ENCODE measurements at places on chromosomes 4 and X.

GRCh38 chr4:177177541-177178081, 132.1 kb upstream of the NEIL3 start:
- DNase-seq: no peak

GRCh38 chrX:100368167-100368566, 41.9 kb downstream of the PCDH19 start:
- DNase-seq: no peak

- no peak for DNase-seq
These were observed 152.9 kb downstream of the RTL3 start for GRCh38 chrX:78506248-78506647.

GRCh38 chrX:20637351-20637750, 370.6 kb upstream of the RPS6KA3 start:
- DNase-seq: no peak

DNA sequence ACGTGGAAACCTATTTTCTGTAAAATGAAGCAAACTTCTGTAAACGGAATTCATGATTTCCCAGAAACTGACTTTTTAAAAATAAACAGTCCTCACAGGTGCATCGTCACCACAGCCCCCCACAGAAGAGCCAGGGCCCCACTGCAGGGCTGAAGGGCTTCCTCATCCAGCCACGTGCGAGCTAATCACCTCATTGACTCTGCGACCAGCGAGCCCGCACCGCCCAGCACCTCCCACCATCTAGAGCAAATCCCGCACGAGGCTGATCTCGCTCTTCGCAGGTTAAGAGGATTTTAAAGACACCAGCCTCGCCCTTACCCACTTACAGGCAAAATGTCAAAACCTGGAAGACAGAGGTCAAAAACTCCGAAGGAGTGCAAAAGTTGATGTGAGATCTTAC, 14.8 kb downstream of the PPP2R3B start:
- DNase-seq: no peak

- no peak for DNase-seq
These were observed 10.1 kb downstream of the SH3D19 start for GRCh38 chr4:151315212-151315886.

- no peak for DNase-seq
These were observed 16.3 kb upstream of the ZNF41 start for GRCh38 chrX:47499293-47499692.

DNA sequence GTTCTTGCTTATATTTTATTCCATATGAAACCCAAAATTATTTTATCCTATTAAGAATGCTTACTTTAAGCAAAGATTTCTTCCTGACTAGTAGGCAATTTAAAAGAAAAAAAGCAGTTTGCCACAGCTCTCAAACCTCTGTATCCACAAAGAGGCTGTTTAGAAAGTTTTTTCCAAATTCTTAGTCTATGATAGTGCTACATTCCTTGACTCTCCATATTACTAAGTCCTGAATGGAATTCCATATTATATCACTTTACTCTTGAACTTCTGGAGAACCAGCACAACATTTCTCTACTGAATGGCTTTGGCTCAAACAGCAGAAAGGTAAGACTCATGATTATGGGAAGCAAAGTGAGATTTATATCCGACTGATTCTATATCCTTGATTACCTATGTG, 8.3 kb downstream of the SLC10A6 start:
- DNase-seq: no peak

- DNase-seq: no peak
These were observed 41.0 kb downstream of the TFDP3 start for GRCh38 chrX:133177202-133177601.

DNA sequence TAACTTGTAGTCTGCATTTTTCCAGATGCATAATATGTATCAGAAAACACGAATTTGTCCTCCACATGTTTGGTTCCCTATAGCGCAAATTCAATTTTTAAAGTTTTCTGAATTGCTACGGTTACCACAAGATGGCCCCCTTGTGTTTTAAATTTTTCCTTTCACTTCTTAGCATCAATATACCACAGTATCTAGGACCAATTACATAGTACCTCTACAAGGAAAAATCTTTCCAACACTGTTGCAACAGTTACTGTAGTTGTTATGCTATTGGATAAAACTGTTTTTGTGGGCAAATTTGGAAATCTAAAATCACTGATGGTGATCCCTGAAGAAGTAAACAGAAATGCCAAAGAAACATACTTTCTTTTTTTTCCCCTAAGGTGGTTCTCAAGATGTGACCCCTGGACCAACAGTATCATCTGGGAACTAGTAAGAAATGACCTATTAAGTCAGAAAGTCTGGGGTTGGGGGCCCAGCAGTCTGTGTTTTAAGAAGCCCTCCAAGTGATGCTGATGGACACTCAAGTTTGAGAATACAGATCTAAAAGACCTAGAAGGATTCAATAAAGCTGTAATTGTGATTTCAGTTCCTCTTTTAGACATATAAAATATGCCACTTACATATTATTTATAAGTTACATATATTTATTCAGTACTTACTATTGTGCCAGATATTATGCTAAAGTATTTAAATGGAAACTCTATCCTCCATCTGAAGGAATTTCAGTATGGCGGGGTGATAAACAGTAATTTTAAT, 3.1 kb downstream of the ZGRF1 start:
- no peak for DNase-seq

DNA sequence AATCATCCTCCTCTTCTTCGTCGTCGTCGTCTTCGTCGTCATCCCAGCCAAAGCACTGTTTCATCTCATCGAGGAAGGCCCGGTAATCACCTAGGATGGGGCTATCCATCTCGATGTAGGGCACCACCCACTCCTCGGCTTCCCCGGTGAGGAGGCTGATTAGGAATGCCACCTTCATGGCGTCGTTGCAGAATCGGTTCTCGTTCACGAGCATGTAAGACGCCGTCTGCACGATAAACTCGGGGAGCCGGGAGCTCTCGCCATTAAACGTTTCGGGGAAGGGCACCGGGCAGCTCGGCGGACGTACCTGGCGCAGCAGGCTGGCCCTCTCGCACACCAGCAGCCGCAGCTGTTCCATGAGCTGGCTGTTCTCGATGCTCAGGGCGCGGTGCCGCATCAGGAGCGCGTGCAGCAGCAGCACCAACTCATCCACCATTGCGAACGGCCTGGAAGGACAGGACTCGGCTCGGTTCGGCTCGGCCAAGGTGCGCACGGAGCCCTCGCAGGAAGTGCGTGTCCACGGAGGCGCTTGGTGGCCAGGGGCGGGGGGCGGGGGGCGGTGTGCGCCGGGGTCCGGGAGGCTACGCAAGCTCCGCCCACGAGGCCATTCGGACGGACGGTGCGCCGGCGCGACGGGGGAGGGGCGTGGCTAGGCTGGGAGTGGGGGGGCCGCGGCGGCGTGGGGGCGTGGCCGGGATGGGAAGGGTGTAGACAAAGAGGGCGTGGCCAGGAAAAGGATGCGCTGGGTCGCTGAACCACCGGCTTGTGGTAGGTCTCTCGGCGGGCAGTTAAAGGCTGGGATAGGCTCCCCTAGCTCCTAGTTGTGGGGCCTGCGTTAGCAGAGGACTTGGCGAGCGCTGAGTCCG, at the start of gene LDOC1:
Gene LDOC1 (minus strand): TSS at position 544 of the 866 bp plus-strand sequence. CDS start 108 bp downstream, at position 436.
- DNase-seq: peak; percentile 92

- no peak for DNase-seq
These were observed 40.4 kb downstream of the RELL1 start for GRCh38 chr4:37645736-37646135.

- DNase-seq: no peak
These were observed 23.5 kb upstream of the NFKB1 start for GRCh38 chr4:102477657-102478056.

DNA sequence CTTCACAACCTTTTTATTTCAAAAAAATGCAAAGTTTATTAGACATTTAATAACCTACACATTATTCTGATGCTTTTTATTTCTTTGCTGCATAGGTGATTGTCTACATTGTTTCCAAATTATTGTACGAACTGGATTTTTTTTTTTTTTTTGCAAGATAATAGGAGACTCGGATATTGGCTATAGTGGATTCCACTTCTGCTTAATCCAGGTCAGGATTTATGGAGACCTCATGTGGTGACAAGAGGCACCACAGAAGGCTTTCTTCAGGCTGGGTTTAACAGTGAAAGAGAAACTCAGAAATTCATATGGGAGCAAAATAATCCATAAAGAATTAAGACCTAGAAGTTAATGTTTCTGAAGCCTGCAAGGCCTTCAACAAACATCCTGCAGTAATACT, 2.4 kb upstream of the SLIT2 start:
- DNase-seq: no peak

GRCh38 chrX:13571136-13571535, 1.7 kb downstream of the EGFL6 start:
- no peak for DNase-seq

DNA sequence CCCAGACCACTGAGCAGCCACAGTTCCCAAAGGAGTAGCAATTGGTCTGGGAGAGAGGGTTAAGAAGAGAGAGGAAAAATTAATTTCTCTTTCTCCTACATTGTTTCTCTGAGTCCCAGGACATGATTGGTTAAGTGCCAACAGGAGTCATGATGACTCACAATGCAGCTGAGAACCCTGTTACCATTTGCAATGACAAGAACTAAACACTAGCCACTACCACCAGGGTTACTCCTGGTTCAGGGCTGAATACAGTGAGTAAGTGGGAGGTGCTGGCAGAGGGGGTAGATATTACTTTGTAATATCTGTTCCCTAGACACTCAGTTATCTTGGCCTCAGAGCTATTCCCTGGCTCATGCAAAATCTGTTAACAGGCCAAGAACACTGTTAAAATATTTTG, 18.0 kb downstream of the ETDC start:
- no peak for DNase-seq

DNA sequence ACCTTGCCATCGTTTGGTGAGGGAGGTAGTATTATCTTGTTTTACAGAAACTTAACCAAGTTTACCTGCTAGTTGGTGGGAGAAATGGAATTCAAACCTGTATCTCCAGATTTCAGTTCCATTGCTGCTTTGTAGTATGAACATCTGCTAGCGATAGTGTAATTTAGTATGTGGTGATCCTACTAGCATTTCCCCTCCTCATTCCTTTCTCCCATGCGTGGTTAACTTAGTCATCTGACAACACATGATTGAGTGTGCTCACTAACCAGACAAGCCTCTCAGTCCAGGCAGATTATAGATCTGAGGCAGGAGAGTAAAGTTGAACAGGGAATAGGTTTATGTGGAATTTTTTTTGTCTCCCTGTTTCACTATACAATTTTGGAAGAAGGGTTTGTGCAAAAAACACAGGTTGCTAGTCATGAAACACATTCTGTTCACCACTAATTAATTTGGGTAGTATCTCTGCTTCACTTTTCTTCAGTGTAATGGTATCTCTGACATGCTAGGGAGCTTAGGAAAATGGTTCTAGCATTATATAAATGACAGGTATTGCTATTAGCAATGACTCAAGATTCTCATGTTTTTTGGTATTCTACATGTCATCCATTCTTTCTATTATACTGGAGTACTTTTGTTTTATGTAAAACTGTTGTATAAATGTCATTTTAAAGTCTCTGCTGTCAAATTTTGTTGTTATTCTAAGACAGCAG, 21.7 kb downstream of the RBPJ start:
- no peak for DNase-seq

GRCh38 chr4:27360790-27361267, 500.2 kb downstream of the STIM2 start:
- DNase-seq: no peak

DNA sequence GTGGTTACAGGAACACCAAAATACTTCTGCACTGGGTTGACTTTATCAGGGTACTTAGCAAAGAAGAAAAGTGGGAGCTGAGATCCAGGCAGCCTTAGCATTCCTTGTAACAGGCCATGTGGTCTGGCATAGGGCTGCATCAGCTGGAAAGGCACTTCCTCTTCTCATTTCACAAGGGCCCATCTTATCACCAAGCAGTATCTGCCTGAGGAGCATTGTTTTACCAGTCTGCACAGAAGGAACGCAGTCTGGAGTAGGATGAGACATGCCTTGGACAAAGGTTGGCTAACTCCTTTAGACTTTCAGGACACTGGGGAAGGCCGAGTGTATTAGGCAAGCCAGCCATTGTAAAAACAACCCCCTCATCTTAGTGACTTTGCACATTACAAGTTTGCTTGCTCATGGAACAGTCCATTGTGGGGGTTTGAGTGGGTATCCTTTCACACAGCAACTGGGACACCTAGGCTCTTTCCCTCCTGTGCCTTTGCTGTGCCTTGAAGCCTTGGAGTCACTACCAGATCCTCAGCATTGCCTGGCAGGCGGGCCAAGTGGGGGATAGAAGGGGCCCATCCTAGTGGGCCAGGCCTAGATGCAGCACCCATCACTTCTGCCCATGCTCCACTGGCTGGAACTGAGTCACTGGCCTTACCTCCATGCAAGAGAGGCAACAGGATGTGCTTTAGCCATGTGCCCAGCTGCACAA, 4.6 kb downstream of the SUV39H1 start:
- DNase-seq: no peak

GRCh38 chrX:16827225-16827624, 41.0 kb downstream of the TXLNG start:
- no peak for DNase-seq

DNA sequence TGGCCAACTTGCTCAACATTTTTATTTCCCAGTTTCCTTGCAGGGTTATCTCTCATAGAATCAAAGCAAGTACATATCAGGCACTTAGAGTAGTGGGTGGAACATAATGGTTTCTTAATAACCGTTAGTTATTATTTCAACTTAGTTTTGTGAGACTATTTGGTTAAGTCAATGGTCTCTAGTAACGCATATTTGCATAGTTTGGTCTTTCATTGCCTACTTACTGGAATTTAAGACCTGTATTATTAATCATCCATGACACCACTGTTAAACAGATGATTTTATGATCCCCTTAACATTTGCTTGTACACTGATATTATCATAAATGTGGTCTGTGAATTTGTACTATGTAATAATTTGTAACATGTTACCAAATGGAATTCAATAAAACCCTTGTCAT, 70.9 kb upstream of the SMIM31 start:
- DNase-seq: no peak

GRCh38 chrX:68839771-68840170, 10.9 kb downstream of the EFNB1 start:
- DNase-seq: peak; percentile 51

- DNase-seq: no peak
These were observed 509.6 kb upstream of the CT83 start for GRCh38 chrX:116972362-116972761.

- DNase-seq: no peak
These were observed 38.6 kb upstream of the TMEM33 start for GRCh38 chr4:41896648-41897047.

DNA sequence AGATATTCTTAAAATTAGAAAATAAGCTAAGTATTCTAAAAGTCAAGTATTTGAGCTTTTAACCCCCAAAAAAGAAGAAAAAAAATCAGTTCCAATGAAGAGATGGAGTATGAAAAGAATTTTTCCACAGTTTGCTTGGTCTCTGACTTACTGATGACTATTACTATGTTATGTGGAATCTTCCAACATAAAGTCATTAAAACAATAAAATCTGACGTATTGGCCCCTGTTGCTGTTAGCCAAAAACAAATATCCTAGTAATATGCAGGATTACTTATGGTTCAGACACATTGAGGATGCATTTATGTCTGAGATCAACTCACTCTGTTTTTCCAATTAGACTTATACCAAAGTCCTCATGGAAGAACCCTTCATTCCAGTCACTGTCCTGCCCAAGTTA, 517.2 kb upstream of the ADGRL3 start:
- DNase-seq: no peak
